ENCODE measurements at places on chromosomes 1 and 21.

GRCh38 chr21:23316190-23316589, 2291.1 kb downstream of the MRPL39 start:
- no peak for DNase-seq

DNA sequence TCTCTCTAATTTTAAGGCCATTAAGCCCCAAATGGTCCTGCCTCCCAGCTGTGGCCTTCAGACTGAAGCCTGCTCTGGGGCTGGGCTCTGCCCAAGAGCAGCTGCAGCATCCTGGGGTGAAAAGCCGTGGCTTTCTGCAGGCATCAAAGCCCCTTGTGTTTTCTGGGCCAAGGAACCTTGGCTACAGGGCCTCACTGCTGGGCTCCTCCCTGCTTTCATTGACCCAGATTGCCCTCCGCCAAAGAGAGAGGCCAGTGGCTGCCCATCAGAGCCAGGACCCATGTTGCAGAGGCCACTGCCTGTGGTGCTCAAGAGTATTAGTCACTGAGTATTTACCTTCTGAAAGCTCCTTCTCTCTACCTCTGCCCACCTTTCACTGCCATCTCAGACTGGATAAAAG, 1.6 kb downstream of the ZNF648 start:
- DNase-seq: no peak

- DNase-seq: no peak
Measured at GRCh38 chr1:6093071-6093470, 47.4 kb downstream of the KCNAB2 start.

DNA sequence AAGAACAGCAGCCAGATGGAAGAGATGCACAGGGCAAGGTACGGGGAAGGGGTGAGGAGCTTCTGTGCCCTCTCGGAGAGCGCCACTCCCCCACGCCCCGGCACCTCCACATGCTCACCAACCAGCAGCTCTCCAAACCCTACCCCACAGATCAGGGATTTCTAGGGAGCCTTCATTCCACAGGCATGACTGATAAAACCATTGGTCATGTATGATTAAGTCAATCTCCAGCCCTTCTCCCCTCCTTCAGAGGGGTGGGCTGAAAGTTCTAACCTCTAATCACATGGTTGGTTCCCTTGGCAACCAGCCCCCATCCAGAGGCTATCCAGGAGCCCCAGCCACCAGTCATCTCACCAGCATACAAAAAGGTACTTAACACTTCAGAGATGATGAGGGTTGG, 144.7 kb downstream of the TGFBR3 start:
- DNase-seq: no peak

DNA sequence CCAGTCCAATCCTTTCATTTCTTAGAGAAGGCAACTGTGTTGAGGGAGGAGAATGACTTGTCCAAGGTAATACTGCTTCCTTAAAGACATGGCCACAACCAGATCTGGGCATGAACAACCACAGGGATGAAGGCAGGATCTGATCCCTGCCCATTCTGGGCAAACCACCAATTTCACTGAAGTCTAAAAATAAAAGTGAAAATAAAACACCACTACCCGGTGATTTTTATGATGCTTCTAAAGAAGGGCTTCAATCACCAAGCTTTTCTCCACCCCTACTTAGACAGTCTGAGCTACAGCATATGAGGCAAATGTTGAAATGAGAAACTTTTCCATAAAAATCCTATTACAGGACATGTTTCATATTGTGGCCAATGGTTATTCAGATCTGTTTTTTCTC, 133.0 kb downstream of the PTPN14 start:
- DNase-seq: no peak

DNA sequence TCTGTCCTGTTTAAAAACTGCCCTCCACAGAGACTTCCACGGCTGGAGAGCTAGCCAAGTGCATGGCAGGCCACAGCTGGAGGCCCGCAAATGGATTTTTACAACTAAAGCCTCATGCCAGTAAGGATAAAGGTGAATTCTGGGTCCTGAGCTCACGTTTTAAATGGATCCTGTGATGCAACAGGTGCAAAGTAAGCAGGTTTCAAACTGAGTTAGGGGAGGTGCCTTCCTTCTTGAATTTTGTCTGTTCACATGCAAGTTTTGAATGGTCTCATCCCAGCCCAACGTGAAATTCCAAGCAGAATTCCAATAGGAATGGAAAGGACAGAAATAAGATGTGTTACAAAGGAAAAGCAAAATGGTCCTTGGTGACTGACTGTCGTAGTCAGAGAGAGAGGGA, 36.2 kb upstream of the A3GALT2 start:
- DNase-seq: no peak

DNA sequence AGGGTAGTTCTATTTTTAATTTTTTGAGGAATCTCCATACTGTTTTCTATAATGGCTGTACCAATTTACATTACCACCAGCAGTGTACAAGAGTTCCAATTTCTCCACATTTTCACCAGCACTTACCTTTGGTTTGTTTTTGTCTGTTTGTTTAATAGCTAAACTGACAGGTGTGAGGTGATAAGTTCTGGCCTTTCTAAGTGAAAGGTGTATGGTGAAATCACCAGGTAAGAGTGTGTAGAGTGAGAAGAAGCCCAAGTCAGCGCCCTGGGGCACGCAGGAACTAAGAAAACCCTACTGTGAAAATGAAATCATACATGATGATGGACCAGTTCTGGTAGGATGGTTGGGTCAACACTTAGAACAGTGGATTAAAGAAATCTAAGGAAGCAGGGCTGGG, 34.5 kb downstream of the BTG3 start:
- DNase-seq: peak; percentile 6

GRCh38 chr1:176178316-176178715, 28.8 kb downstream of the COP1 start:
- no peak for DNase-seq

GRCh38 chr1:171595324-171595723, 26.7 kb upstream of the MYOCOS start:
- no peak for DNase-seq

- no peak for DNase-seq
Measured at GRCh38 chr1:94702442-94702815, 117.7 kb upstream of the SLC44A3 start.

GRCh38 chr1:11753555-11754208, 8.3 kb upstream of the C1orf167 start:
- no peak for DNase-seq

- DNase-seq: peak; percentile 86
Measured at GRCh38 chr1:119554183-119554582, 47.2 kb downstream of the HSD3B1 start.

- DNase-seq: peak; percentile 39
Measured at GRCh38 chr1:206685334-206685768, 646 bp downstream of the MAPKAPK2 start.

GRCh38 chr1:25090707-25091422, 141.4 kb downstream of the SYF2 start:
- no peak for DNase-seq

GRCh38 chr1:6447818-6448748, 17.9 kb downstream of the TNFRSF25 start:
- DNase-seq: peak; percentile 71

DNA sequence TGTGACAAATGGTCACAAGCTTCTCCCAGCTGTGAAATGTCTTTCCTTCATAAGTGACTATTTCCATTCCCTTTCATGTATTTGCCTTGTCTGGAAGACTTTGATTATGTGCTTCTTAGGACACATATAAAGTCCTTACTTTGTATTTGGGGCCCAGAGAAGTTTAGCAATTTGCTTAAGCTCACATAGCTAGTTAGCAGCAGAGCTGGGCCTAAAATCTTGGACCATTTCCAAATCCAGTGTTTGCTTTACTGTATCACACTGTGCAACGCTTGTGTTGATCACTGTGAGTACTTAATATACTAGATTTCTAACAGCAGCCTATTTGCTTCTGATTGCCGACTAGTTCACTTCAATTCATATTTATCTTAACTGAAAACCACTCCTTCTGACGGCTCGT, 2.2 kb upstream of the KCNA3 start:
- DNase-seq: peak; percentile 58

DNA sequence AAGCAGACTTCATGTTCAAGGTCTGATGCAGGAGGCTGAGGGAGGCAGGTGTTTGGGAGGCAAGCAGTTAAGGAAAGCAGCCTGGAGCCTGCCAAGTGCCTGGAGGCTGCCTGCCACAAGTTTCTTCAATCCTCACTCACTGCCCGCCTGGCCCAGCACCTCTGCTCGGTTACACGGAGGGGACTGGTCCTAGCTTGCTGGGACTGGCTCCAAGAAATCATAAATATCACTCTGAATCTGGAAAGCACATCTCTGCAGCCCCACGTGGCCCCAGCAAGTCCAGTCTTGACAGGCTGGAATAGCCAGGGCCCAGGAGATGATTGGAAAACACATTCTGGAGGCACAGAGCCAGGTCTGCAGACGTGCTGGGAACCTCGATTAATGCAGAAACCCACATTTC, 83.9 kb downstream of the BCAR3 start:
- DNase-seq: no peak

DNA sequence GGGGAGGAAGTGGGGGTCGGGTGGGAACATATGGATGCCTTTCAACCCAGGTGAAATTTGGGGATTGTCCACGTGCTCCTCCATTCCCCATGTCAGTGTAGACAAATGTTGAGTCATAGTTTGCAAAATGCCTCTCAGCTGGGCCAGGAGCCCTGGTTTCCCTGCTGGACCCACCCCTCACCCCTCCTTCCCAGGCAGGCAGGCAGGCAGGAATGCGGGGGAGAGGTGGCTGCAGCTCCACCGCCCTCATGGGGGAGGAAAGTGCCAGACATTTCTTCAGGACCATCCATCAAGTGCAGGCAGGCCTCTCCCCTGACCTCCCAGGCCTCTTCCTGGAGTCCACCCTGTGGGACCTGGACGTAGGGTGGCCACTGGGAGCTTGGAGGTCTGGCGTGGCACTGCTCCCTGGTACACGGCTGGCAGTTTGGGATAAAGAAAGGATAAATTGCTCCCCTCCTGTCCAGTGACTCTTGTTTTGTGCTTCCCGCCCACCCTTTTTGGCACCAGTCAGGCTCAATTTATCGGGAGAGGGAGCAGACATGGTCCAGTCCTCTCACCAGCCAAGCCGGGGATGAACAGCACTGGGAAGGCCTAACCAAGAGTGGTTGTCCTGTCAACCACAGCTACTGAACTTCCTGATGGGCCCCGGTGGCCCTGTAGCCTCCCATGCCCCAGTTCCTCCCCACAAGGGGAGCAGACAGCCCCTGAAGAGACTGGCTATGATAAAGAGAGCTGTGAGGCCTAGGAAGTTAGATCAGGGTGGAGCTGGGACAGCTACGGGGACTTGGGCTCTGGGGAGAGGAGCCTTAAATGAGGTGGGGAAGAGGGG, 18.9 kb downstream of the NPR1 start:
- no peak for DNase-seq

- no peak for DNase-seq
Measured at GRCh38 chr1:179014123-179014522, 11.6 kb upstream of the FAM20B start.

- no peak for DNase-seq
Measured at GRCh38 chr1:211920141-211920572, 89.6 kb upstream of the LPGAT1 start.

- no peak for DNase-seq
Measured at GRCh38 chr1:230084408-230085177, 17.6 kb downstream of the GALNT2 start.

DNA sequence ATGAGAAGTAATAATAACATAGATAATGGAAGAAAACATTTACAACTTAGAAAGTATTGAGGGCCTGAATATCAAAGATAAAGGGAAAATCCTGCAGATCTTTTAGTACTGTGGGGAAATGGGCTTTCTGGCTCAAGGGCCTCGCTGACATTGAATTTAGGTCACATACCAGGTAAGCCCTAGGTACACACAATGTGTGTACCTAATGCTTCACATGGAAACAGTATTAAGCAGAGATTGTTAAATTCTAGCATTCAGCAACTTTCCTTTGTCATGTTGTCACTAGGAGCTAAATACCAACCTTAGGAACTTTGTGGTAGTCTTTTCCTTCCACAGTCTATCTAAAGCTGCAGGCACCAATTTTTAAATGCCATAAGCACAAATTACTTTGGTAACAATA, 49.7 kb downstream of the ODF2L start:
- no peak for DNase-seq

DNA sequence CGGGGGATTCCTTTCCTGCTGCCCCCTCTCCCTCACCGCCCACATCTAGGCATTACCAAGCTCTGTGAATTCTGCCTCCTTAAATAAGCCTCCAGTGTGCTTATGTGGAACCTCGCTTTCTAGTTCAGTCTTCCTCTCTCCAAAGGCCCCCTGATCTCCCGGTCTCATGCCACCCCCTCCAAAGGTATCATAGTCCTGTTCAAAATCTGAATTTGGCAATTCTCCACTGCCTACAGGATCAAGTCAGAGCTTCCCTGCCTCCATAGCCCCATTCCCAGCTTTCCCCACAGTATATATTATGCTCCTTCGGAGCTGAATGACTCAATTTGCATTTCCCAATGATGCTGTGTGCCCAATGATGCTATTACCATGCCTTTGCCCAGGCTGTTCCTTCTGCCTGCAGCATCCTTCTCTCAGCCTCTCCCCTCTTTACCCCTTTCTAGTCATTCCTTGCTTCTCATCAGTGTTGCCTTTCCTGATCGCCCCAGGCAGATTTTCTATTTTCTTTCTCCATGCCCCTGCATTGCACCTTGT, 1.7 kb downstream of the AZIN2 start:
- DNase-seq: no peak

- DNase-seq: no peak
Measured at GRCh38 chr1:9615316-9616063, 26.8 kb downstream of the TMEM201 start.

- DNase-seq: no peak
Measured at GRCh38 chr1:56202796-56203492, 376.4 kb downstream of the PLPP3 start.

GRCh38 chr1:167695147-167695546, 26.6 kb upstream of the MPZL1 start:
- no peak for DNase-seq

DNA sequence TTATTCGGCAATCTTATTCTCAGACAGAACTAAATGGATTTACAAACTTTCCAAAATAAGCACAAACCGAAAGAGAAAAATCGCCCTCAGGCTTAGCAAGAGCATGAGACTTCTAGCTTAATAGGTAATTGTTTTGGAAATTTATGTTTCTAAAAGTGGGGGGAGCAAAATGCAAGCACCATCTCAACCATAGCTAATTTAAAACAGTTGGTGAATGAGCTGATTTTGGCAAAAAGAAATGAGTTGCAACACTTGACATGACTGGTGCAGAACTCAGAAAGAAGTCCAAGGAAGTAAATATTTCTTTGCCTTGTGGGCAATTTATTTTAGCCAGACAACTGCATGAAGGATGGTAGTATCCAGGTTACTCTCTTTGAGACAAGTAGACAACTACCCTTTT, 71.5 kb upstream of the PTGFR start:
- DNase-seq: no peak

- DNase-seq: no peak
Measured at GRCh38 chr1:2786329-2787162, 14.9 kb downstream of the TTC34 start.

DNA sequence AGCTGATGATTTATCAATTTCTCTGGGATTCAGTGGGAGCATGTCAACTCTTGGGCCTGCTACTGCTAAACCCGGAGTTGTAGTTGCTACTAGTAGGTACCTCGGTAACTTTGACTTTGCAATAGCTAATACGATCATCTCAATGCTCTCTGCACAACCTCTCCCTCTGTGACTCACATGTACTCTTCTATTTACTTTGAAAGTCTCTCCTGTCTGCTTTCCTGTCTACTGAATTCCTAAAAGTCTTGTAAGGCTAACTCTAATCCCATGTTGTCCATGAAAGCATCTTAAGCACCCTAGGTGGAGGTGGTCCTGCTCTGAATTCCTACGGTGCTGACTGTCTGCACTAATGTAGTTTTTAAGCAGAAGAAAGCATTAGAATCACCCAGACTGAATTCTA, 29.3 kb downstream of the SLC9C2 start:
- no peak for DNase-seq

GRCh38 chr1:29623501-29623900, 387.2 kb downstream of the PTPRU start:
- no peak for DNase-seq

- DNase-seq: no peak
Measured at GRCh38 chr1:51231120-51231519, 5.0 kb upstream of the RNF11 start.

Measured in NCI-H1417 (cell line).